ENCODE measurements at places on chromosomes 5 and 9. TPM values are rescaled to one million over a fixed set of nuclear protein-coding genes. Genes with fewer than 3 reads are reported as not detected.

DNA sequence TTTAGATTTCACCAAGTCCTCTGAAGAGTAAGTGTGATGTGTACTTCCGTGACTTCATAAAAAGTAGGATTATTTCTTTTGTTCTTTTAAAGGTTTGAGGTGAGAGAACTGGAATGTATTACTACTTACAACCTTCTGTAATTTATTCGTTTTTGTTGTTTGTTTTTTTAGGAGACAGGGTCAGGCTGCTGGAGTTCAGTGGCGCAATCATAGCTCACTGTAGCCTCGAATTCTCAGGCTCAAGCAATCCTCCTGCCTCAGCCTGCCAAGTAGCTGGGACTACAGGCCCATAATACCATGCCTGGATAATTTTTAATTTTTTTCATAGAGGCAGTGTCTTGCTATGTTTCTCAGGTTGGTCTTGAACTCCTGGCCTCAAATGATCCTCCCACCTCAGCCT, 68.3 kb upstream of the RETREG1 start:
- peak; percentile 28 for DNase-seq

DNA sequence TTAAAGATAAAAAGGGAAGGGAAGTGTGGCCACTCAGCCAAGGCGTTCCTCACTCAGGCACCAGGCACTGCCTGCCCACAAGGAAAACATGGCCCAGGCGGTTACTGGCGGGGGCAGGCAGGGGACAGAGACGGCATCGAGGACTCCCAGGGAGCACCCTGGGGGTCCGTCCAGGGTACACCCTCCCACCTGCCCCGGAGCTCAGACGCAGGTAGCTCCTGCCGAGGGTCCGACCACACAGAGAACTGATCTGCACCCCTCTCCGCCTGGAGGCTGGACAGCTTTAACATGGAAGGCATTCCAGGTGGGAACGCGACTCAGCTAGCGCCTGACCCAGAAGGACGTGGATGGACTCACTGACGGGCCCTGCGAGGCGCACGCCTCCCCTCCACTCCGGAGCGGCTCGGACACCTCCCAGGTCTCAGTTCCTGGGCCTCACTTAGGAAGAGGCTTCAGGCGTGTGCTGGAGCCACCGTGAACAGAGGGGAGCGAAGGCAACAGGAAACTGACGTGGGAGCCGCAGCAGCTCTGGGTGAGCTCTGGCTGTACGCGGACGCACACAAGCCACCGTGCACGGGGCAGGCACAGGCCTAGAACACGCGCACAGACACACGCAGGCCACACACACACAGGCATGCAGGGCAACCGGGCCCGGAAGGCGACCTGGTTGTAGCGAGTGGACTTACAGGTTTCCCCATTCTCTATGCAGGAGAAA, 47.5 kb downstream of the NKD2 start:
- DNase-seq: no peak

DNA sequence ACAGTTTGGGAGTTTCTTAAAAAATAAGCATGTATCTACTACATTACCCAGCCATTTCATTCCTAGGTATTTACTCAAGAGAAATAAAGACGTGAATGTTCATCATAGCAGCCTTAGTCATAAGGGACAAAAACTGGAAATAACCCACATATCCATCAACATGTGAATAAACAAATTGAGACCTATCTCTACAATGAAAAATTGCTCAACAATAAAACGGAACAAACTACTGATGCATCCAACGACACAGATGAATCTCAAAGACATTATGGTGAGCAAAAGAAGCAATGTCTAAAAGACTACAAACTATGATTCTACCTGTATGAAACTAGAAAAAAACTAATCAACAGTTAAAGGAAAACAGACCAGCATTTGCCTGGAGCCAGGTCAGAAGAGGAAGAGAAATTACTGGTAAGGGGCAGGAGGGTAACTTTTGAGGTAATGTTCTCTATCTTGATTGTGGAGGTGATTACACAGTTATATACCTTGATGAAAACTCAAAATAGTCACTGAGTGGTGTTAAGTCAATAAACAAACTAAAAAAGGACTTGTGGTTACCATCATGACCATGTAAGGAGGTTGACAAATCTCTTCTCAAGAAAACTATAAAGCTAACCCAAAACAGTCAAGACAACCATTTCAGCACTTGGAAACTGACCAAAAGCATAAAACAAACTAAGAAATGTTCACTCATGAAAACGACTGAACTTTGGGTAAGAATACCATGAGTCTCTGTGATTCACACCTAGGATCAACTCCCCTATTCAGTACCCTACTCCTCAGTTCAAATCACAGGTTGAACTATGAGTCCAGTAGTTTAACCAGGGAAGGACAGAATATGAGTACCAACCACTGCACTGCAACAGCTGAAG, 10.4 kb downstream of the UIMC1 start:
- DNase-seq: no peak

GRCh38 chr5:150651924-150652671, 9.0 kb upstream of the MYOZ3 start:
- no peak for DNase-seq

DNA sequence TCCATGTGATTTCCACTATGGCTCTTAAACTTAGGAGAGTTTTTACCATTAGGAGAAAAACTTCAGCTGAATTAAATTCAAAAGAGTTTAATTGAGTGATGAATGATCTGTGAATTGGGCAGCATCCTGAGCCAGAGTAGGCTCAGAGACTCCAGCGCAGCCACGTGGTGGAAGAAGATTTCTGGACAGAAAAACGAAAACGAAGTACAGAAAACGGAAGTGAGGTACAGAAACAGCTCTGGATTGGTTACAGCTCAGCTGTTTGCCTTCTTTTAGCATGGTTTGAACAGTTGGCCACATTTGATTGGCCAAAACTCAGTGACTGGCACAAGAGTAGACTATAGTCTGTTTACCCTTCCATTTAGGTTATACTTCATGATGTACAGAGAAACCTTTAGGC, 69.2 kb upstream of the PLPP1 start:
- DNase-seq: peak; percentile 84

The KIF12 gene
- 0.64 TPM for polyA plus RNA-seq

The ACOT12 gene
- polyA plus RNA-seq: not detected

The LECT2 gene
- polyA plus RNA-seq: not detected

The NR5A1 gene
- polyA plus RNA-seq: not detected

The MSX2 gene
- 123 TPM for polyA plus RNA-seq
